ENCODE measurements at places on chromosomes 5 and 9.

DNA sequence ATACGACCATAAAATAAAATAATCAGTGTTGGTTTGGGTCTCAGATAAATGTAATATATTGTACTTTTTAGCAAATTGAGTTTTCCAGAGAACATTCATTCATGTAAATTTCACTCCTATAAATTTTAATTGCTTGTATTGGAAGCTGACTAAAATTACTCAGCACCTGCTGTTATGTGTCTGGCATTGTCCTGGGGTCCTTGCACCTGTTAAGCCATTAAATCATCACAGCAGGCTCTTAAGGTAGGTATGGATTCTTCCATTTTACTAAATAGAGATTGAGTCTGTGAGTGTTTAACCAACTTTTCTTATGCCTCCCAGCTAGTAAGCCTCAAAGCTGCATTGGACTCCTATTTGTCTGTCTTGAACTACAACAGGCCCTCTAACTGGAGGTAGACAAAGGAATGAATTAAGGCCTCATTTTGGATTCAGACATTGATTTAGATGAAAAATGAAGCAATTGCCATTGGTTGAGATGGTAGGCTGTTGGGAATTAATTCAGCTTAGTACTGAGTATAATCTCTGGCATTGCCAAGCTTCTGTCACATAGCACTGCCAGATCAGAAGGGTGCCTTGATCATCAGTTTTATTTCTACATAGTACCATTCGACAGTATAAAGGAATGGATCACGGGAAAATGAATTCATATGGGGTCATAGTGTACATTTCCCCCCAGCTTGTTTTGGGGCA, 78.9 kb downstream of the PARP8 start:
- DNase-seq = no peak

- DNase-seq = no peak
Observed at GRCh38 chr9:26802921-26803320, 89.7 kb downstream of the CAAP1 start.

- no peak for DNase-seq
Observed at GRCh38 chr5:124743602-124744169, 2.8 kb downstream of the ZNF608 start.

DNA sequence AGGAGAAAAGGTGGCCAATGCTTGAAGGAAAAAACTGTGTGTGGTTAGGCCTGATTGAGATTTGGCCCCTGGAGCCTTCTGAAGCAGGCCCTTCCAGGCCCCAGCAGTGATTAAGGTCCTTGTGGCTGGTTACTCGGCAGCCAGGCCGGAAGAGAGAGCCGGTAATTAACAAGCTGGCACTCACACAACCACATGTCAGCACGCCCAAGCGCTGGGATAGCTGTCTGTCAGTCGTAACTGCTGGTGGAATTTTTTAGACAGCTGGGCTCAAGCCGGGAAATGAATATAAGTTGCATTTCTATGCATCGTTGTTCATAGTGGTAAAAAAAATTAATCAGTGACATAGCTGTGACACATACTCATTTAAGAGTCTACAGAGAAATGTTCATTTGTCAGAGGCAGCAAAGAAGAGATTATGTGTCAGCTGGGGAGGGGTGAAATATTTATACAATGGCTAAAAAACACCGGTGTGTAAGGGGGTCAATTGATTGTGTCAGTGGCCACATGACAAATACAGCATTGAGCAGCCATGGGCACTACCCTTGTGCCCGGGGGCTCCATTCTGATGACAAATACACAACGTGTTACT, 13.7 kb upstream of the ARAP3 start:
- no peak for DNase-seq

- DNase-seq = no peak
Observed at GRCh38 chr5:3343211-3343610, 252.4 kb upstream of the IRX1 start.

GRCh38 chr9:125088752-125089151, 54.6 kb downstream of the SCAI start:
- no peak for DNase-seq

GRCh38 chr9:111610845-111611244, 11.4 kb upstream of the PTGR1 start:
- no peak for DNase-seq

GRCh38 chr5:149518620-149519019, 32.6 kb downstream of the CSNK1A1 start:
- DNase-seq = no peak

- DNase-seq = no peak
Observed at GRCh38 chr9:4892501-4893194, 92.4 kb upstream of the JAK2 start.

DNA sequence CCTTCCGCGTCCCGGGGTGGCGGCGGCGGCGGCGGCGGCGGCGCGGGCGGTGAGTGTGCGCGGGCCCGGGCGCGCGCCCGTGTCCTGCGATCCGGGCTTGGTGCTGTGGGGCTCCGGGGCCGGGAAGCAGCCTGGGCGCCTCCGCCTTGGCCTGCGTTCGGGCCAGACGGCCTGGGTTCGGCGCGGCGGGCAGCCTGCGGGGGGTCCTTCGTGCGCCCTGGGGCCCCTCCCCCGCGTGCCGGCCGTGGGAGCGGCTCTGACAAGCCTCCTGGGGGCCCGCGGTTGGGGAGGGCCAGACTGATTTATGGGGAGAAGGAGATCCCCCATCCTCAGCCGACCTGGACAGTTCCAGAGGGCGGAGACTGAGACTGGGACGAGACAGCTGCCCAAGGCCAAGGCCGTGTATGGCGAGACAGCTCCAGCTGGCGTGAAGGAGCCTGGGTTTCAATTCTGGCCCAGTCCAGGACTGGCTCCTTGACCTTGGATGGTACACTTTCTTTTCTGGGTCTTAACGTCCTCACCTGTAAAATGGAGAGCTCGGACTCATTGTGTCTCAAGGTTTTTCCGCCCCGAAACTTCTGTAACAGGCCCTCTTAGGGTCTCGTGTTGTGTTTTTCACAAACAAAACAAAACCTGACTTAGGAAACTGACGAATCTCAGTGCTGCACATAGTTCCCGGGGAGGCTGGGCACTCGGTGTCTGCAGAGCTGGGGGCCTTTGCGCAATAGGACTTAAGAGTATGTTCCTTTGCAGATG, 603 bp downstream of the TMEM268 start:
- DNase-seq = peak; percentile 36

GRCh38 chr5:124796495-124796894, 50.1 kb upstream of the ZNF608 start:
- DNase-seq = no peak

- DNase-seq = no peak
Observed at GRCh38 chr9:127253446-127253845, 11.1 kb upstream of the GARNL3 start.

- no peak for DNase-seq
Observed at GRCh38 chr5:43891112-43891511, 288.1 kb downstream of the NNT start.

DNA sequence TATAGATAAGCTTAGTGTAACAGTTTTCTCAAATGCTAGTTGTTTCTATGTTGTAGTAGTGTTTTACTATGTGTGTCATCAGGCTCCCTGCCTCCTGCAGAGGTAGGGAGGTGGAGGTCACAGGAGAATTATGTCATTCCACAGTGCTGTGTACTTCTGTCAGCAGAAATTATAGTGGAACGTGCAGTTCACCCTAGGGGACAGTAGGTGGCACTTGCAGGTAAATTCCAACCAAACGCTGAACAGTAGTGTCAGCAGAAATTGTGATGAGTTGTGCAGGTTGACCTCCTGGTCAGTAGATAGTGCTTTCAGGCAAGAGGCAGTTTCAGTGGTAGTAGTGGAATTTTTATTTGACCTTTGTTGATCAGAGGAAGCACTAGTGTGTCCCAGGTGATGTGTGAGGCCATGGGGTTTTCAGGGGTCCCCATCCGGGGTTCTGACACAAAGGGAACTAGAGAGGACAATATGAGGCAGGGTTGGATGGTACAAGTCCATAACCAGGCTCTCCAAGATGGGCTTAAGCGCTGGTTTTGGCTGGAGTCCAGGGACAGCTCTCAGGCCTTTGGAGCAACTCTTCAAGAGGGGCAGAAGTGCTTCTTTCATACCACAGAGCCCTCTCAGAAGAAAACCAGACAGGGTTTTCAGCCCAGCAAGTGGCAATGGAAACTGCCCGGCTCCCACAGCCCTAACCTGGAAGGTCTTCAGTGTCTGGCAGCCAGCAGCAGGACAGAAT, 402.9 kb downstream of the CYLC2 start:
- peak; percentile 46 for DNase-seq

- no peak for DNase-seq
Observed at GRCh38 chr5:73693573-73694061, 67.6 kb downstream of the ARHGEF28 start.

GRCh38 chr5:75848077-75848476, 130.8 kb upstream of the POC5 start:
- DNase-seq = no peak

DNA sequence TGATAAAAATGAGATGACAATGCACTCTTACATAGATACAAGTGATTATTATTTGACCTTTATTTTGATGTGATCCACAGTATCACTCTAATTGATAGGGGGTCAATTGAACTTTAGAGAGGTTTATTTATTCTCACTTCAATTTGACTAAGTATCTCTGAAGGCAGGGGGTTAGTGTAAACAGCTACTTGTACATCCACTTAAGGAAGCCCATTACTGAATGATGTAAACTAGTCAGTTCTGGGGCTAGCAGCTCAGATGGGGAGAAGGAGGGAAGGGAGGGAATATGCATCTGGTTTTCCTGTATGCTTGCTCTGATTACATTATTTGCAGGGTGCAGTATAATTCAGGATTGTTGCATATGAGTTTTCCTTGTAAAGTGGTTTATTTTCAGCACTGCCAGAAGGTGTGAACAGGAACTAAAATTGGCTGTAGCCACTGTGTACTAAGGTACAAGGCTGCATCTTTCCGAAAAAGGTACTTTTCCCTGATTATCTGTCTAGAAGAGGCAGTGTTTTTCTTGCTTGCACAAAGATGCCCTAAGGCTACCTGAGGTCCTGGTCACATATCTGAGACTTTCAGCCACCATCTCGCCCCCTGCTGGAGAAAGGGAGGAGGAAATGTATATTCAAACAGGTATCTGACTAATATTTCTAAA, 51.2 kb downstream of the MRPS27 start:
- peak; percentile 43 for DNase-seq

DNA sequence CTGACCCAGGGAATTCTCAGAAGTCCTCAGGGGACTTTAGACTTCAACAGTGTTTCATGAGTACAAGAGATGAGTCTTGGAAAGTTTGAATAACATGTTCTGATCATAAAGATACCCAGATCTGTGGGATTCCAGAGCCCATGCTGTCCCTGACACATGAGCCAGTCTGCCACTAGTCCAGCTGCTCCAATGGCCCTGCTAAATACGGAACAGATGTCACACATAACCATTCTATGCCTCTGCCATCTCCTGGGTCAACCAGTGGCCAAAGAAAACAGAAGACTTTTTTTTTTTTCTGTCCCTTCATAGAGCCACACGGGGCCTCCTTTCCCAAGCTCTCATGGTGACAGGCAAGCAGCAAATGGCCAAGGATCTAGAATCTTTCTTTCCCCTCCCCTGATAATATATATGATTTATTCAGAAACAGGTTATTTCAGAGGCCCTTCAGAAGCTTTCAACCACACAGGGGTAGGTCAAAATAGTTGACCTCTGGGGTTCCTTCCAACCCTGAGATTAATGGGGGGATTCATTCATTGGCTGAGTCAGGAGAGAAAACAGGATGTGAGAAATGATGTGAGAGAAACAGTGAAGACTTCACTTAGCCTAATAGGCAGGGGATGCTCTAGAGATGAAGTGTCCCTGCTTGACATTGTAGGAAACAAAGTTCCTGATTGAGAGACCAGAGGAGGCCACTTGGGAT, 367.7 kb downstream of the CDK5RAP2 start:
- DNase-seq = no peak

DNA sequence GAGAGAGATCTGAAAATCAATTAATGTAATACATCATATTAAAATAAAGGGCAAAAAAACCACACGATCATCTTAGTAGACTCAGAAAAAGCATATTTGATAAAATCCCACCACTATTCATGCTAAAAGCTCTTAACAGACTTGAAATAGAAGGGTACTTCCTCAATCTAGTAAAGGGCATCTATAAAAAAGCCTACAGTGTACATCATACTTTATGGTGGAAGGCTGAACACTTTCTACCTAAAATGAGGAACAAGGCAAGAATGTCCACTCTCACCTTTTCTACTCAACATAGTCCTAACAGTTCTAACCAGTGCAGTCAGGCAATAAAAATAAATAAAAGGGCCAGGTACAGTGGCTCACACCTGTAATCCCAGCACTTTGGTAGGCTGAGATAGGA, 38.9 kb downstream of the POLK start:
- DNase-seq = no peak

DNA sequence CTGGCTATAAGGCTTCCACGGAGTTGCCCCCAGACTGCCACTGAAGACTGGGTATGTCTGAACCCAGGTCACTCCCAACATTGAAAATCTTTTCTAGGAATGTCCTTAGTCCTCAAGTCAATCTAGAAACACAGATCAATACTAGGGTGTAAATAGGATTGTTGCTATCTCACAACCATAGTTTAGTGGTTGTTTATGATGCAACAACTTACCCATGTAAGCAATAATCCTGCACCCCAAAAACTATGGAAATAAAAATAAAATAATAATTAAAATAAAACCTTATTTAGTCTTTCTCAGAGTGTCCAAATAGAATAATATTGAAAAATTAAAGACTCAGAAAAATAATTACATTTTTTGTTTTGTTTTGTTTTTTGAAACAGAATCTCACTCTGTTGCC, 66.3 kb upstream of the FUBP3 start:
- DNase-seq = no peak

- no peak for DNase-seq
Observed at GRCh38 chr5:79516986-79517385, 3.1 kb upstream of the HOMER1 start.

DNA sequence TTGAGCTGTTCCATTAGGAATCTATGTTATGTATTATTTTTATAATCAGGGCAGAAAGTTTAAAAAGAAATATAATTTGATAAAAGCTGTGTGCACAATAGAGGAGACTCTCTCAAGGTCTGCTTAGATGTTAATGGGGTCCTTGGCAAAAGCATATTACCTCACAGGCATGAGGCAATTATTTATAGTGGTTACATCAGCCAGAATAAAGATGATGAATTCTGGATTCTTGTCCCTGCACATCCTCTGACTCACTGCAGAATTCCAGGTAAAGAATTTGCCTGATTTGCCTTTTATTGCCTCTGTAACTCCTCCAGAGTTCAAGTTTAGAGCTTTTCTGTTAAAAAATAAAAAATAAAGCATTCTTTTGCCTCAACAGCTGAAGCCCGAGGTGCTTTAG, 253.6 kb downstream of the MAST4 start:
- no peak for DNase-seq

DNA sequence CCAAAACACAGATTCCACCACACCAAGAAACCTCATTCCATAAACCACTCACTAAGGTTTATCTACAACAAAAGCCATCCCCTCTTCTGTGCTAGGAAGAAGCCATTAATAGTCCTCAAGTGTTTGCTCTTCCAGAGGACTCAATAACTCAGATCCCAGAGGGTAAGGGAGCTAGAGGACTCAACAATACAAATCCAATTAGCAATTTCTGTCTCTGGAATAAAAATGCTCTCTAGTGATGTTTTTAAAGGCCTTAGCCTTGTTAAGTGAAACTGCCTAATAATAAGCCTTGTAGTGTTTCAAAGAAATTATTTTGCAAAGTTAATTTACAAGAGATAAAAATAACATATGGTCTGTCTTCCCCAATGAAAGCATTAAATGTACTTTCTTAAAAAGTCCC, 942.4 kb downstream of the CDH12 start:
- DNase-seq = no peak

GRCh38 chr9:13991395-13991794, 322.5 kb downstream of the NFIB start:
- no peak for DNase-seq

GRCh38 chr9:12183321-12183720, 509.9 kb upstream of the TYRP1 start:
- no peak for DNase-seq
